PC-9 (cell line): ENCODE measurements at places on chromosomes 13 and 19. TPM values are rescaled to one million over a fixed set of nuclear protein-coding genes. Genes with fewer than 3 reads are reported as not detected.

Gene CAPN12
- total RNA-seq = 38.4 and 43.9 TPM in 2 replicates

Gene TMEM38A
- 14.2 and 16.0 TPM in 2 replicates for total RNA-seq

Gene ZNF563
- total RNA-seq = 1.1 and 1.8 TPM in 2 replicates

DNA sequence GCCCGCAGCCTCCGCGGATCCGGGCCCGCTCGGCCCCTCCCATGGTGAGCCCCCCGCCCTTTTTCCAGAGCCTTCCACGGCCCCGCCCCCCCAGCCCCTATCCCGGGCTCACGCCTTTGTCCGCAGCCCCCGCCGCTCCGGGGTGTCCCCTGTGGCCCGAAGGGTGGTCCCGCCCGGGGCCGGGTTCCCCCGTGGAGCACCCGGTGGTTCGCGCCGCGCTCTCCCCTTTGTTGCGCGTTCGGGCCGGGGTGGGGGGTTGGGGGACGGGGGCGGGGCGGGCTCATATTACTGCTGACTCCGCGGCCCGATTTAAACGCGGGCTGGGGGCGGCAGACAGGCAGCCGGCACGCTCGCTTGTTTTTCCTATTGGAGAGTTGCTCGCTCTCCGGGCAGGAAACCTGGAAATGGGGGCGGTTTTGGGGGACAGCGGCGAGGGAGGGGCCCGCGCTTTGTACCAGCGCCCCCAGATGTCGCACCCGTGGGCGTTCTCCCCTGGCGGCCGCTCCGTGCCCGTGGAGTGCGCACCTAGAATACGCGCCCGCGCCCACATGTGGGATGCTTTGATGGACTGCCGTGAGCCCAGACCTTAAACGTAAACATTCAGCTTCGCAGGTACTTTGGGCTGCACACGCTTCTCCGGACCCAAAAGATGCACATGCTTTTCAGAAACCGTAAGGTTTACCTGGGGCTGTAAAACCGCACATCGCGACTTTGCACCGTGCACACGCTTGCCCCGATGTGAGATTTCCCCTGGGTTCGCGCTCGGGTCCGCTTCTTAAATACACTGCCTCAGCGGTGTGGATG, 699 bp downstream of the PTOV1 start:
- no peak for DNase-seq

Gene LRRC4B
- not detected in 2 replicates for total RNA-seq
